HCT116 (cell line): ENCODE measurements at places on chromosomes 12 and 14.

DNA sequence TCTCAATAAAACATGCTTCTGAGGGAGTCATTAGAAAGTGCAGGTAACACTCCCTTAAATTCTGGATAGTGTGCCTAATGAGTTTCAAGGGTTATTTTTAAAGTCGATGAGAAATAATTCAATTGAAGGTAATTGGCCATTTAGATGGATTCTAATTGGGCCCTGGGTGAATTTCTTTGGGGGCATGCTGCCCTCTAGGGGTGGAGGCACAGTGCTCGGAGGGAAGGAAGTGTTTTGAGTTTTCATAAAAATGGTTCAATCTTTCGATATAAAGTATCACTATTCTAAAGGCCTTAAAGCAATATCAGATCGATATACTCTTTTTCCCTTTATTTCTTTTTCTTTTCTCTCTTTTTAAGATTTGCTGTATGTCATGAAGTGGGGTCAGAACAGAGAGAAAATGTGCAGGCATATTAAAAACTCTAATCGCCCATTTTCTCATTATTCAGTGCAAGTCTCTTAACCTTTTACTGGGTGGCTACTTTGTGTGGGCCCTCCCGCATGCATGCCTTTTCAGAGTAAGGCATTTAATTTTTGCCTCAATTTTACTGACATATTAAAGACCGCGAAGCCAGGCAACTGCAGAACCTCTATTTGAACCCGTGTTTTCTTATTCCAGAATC, 25.5 kb downstream of the NKX2-8 start:
- no peak overlapping the region for H3K4me3 ChIP-seq
- H3K27me3 ChIP-seq = no peaks in the 10 kb centered on the region
- peak; percentile 19 for DNase-seq
- no peak overlapping the region for H3K27ac ChIP-seq
- H3K4me1 ChIP-seq = no peaks in the 10 kb centered on the region
- H3K36me3 ChIP-seq = no peaks in the 10 kb centered on the region

DNA sequence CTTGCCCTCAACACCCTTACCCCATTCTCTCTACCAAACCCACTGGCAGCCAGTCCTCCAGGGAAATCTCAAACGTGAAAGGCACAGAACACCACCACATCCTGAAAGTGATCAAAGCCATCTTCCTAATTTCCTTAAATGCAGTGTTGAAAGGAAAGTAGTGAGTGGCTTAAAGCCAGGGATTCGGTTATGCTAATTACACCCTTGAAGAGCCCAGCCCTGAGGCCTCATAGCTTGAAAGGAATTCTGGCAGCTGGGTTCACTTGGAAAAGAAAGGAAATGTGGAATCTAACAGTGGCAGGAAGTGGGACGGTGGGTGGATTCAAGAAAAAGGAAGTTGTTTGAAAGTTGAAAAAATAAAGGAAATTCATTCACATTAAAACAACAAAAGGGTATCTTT, 73.0 kb upstream of the FICD start:
- peaks cover 60% of the 10 kb centered on the region for H3K27me3 ChIP-seq
- H3K36me3 ChIP-seq = no peaks in the 10 kb centered on the region
- H3K27ac ChIP-seq = no peak overlapping the region
- no peak overlapping the region for H3K4me3 ChIP-seq
- H3K4me1 ChIP-seq = no peaks in the 10 kb centered on the region

- no peaks in the 10 kb centered on the region for H3K4me1 ChIP-seq
- no peak for DNase-seq
- no peak overlapping the region for H3K27ac ChIP-seq
These were observed 122.0 kb downstream of the AKAP6 start for GRCh38 chr14:32450919-32451675.

GRCh38 chr12:94148739-94149118, 352 bp downstream of the PLXNC1 start:
- no peak for DNase-seq
- no peaks in the 10 kb centered on the region for H3K4me1 ChIP-seq
- no peak overlapping the region for H3K27ac ChIP-seq
- H3K36me3 ChIP-seq = no peaks in the 10 kb centered on the region
- H3K4me3 ChIP-seq = no peak overlapping the region
- peaks cover 7% of the 10 kb centered on the region for H3K27me3 ChIP-seq

DNA sequence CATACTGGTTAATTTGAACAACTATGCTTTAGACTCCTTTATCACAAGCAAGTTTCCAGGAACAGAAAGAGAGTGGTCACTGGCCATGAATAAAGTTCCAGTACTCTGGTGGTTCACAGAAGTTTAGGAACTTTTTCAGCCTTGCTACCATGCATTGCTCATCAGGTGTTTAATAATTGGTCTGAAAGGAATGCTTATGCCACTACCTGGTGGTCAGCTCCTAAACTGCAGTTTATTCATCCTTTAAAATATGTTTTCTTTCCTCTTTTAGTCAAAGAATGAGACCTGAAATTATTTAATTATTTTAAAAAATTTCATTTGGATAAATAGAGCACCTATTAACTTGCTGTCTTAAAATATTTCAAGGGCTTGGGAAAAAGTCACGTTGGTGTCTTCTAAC, 260.1 kb upstream of the OR4E1 start:
- 0 out of 2 replicates have a peak, but pooled peaks cover 6% of the 10 kb centered on the region for H3K27me3 ChIP-seq
- no peaks in the 10 kb centered on the region for H3K4me1 ChIP-seq
- H3K4me3 ChIP-seq = no peak overlapping the region
- H3K27ac ChIP-seq = no peak overlapping the region
- DNase-seq = no peak
- H3K36me3 ChIP-seq = no peaks in the 10 kb centered on the region

DNA sequence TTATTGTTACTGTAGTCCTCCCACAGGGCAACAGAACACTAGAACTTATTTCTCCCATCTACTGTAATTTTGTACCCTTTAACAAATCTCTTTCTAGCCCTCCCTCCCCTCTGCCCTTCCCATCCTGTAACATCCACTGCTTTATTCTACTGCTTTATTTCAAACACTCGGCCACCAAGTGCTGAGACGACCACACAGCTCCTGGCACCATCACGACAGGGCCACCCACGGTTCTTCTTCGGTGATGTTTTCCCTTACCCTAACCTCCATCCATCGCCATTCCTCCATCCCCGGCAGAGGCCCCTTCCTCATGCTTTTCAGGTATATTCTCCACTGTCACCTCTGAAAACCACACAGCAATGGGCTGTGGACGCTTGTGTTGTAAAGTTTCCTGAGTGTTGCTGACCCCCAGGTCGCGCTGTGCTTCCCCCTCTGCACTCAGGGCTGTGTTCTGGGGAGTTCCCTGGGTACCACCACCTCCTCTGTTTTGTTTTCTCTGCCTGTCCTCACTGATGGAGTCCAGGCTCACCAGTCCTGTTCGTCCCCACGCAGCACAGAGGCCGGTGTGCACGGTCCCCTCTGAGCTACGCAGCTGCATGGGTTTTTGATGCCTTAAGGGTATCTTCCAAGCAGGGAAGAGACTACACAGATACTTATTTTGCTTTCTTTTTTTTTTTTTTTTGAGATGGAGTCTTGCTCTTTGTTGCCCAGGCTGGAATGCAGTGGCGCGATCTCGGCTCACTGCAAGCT, 207.2 kb upstream of the TMEM132C start:
- H3K4me1 ChIP-seq = no peaks in the 10 kb centered on the region
- no peak overlapping the region for H3K27ac ChIP-seq
- no peak for DNase-seq
- no peaks in the 10 kb centered on the region for H3K36me3 ChIP-seq

DNA sequence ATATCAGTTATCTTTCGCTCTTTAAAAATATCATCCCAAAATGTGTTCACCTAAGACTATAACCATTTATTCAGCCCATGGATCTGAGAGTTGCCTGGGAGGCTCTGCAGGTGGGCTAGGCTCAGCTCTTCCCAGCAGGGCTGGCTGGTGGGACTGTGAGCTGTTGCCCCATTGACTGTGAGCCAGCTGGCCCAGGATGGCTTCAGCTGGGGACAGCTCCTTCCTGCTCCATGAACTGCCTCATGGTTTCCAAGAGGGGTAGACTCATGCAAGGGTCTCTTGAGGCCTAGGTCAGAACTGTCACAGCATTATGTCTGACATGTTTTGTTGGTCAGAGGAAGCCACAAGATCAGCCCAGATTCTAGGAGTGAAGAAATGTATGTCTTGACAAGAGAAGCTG, 114.1 kb upstream of the E2F7 start:
- DNase-seq = no peak
- H3K4me3 ChIP-seq = no peak overlapping the region
- no peaks in the 10 kb centered on the region for H3K36me3 ChIP-seq
- no peaks in the 10 kb centered on the region for H3K27me3 ChIP-seq

DNA sequence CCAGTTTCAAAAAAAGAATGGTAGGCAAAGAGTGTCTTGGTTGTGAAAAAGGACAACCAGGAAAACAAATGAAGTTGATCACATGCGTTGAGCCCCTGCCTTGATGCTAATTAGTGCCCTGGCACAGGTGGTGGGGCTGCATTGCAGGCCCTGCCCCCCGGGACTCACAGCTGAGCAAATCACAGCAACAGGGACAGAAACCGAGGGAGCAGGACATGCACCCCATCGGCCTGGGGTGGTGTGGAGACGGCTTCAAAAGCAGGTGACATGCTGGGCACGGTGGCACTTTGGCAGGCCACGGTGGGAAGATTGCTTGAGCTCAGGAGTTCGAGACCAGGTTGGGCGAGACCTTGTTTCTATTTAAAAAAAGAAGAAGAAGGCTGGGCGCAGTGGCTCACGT, 1.1 kb upstream of the PAPLN start:
- no peak for DNase-seq
- no peak overlapping the region for H3K27ac ChIP-seq
- peaks cover 9% of the 10 kb centered on the region for H3K4me1 ChIP-seq
- H3K27me3 ChIP-seq = 0 out of 2 replicates have a peak, but pooled peaks cover 14% of the 10 kb centered on the region
- H3K4me3 ChIP-seq = no peak overlapping the region

- H3K27ac ChIP-seq = no peak overlapping the region
- no peaks in the 10 kb centered on the region for H3K4me1 ChIP-seq
- no peaks in the 10 kb centered on the region for H3K36me3 ChIP-seq
These were observed 349.9 kb downstream of the C12orf50 start for GRCh38 chr12:87679251-87679650.

DNA sequence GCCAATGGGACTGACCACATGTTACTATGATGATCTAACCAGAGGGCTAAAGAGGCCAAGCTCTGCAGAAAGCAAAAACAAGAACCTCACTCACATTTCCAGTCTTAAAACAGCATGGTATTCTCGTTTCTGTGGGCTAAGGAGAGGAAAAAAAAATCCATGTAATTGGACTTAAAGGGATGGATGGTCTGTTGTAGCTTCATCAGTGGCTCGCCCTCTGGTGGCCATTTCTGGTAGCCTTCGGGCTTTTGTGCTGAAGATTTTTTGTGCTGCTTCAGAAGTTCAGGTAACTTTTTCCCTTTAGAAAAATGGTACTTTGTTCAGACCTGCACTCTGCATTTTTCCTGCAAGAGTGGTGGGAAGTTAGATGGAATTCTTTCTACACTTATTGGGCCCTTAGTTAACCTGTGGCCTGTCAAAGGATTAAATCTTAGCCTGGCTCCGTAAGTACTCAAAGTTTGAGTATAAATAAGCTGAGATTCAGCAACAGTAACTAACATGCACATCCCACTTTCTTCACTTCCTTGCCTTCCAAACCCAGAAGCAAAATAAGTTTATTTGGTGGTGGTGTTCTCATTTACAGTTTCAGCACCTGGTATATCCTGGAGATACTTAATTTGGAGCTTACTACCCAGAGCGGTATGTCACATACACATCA, 22.3 kb downstream of the DCAF4 start:
- no peaks in the 10 kb centered on the region; the same call in none of the 2 replicates for H3K36me3 ChIP-seq
- H3K27ac ChIP-seq = no peak overlapping the region
- peak; percentile 27 for DNase-seq
- no peaks in the 10 kb centered on the region for H3K27me3 ChIP-seq
- no peaks in the 10 kb centered on the region for H3K4me1 ChIP-seq

DNA sequence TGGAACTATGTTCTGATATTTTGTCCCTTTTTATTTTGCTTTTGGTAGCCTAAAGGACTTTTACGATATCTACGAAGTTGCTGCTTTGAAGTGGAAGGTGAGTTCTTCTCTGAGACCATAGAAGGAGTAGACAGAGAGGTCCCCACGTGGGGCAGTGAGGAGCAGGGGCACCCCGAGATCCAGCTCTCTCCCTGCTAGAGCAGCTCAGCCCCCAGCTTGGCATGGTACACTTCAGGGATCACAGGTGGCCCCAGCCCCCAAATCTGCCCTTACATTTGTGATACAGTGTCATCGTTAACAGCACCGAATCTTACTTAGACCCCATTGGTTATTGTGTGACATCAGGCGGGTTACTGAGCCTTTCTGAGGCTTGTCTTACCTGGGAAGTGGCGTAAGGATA, 56.8 kb downstream of the SLC8B1 start:
- no peaks in the 10 kb centered on the region for H3K4me1 ChIP-seq
- H3K27me3 ChIP-seq = no peaks in the 10 kb centered on the region
- 0 out of 2 replicates have a peak, but pooled peaks cover 5% of the 10 kb centered on the region for H3K36me3 ChIP-seq
- DNase-seq = no peak
- H3K4me3 ChIP-seq = no peak overlapping the region

GRCh38 chr12:58588770-58589169, 331.5 kb downstream of the LRIG3 start:
- no peak for DNase-seq
- no peak overlapping the region for H3K27ac ChIP-seq
- no peaks in the 10 kb centered on the region for H3K36me3 ChIP-seq
- H3K4me1 ChIP-seq = peaks cover 9% of the 10 kb centered on the region

DNA sequence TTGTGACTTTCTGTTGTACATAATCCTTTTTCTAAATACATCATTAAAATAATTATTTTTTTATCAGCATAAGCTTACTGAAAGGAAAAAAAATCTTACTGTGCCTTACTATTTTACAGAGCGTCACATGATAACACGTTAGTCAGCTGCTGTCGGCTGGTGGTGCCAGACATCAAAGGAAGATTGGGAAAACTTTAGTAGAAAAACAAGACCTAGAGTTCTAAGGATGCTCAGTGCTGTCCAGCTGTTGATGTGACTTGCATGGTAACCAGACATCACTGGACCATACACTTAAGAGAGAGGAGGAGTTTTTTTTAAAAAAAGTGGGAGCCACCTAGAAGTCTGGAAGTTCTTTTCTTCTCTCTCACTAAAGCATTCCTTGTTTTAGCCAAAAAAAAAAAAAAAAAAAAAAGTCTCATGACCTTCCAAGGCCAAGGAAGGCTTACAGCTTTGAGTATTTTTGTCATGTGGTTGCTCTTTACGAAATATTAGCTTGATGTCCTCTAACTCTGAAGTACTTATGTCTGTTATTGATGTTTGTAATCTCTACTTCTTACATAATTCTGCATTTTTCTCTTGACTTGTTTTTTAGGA, 4.5 kb downstream of the RASSF8 start:
- H3K27me3 ChIP-seq = no peaks in the 10 kb centered on the region
- no peak for DNase-seq
- H3K27ac ChIP-seq = no peak overlapping the region
- H3K4me3 ChIP-seq = no peak overlapping the region

GRCh38 chr12:119019166-119019565, 37.8 kb downstream of the SRRM4 start:
- H3K4me1 ChIP-seq = no peaks in the 10 kb centered on the region
- no peak overlapping the region for H3K4me3 ChIP-seq
- H3K27me3 ChIP-seq = peaks cover 21% of the 10 kb centered on the region; the same call in 1 of the 2 replicates

DNA sequence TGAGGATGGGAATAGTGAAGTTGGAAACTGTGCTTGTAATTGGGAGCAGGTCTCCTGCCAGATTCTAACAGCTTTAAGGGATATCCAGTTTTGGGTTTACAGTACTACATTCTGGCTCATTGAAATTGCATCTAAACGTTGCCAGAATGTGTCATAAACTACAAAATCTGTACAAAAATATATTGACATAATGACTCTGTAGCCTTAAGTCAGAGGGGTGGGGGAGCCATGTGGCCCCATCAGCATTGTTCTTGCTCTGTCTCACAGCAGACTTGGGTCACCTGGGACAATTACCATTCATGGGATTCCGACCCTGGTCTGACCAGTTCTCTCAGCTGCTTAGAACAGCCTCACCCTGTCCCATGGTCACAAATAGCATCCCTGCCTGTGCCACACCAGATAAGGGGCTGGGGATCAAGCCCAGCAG, 43.3 kb upstream of the MED13L start:
- H3K27ac ChIP-seq = no peak overlapping the region
- H3K27me3 ChIP-seq = no peaks in the 10 kb centered on the region
- no peak for DNase-seq
- no peaks in the 10 kb centered on the region for H3K4me1 ChIP-seq
- H3K36me3 ChIP-seq = no peaks in the 10 kb centered on the region
